ENCODE measurements at places on chromosomes 4 and X.

DNA sequence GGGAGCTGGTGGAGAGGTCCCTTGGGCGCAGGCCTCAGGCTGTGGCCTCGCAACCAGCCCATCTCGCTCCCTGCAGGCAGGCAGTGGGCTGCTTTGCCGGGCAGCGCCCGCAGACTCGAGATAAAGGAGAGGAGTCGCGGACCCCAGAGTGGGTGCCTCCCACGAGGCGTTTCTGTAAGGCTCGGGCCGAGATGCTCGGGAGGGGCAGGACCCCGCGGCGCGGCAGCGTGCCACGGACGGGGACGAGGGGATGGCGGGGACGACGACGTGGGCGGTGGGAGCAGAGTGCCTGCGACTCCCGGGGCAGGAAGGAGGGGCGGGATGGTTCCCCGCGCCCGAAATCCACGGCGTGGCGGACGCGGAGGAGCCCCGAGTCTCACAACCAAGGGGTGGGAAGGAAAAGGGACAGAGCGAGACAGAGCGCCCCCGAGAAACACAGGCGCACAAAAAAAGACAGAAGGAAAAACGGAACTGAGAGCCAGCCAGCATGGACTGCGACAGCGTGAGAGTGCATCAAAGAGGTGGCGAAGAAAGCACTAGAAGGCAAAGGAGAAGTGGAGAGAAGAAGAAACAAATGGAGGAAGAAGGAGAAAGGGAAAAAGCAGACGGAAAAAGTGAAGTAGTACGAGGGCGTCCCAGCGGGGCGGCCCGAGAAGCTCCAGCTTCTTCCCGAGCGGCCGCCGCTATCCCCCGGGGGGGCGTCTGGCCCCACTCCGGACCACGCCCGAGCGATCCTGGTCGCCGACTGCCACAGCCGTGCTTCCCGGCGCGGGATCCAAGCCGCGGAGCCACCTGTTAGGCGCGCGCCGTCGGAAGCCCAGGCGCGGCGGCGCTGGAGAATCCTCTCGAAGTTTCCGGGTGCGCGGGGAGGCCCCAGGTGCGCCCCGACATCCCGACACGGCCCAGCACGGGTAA is 1.5 kb downstream of the BEND4 start:
- no peak for DNase-seq

DNA sequence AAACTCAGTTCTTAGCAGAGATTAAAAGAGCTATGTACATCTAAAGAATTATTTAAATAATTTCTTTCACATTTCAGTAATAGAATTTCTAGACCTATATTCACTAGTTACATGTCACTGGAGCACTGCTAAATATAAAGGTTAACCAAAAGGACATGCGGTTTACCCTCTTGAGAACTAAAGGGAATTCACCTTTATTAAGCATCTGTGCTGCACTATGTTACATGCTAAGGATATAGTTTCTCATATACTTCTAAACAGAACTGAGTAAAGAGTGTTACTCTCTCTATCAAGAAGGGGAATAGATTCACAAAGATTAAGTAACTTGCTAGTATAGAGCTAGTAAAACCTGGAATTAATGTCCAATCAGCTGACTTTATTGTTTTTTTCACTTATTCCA is 7.6 kb downstream of the SPIN3 start:
- DNase-seq: no peak

DNA sequence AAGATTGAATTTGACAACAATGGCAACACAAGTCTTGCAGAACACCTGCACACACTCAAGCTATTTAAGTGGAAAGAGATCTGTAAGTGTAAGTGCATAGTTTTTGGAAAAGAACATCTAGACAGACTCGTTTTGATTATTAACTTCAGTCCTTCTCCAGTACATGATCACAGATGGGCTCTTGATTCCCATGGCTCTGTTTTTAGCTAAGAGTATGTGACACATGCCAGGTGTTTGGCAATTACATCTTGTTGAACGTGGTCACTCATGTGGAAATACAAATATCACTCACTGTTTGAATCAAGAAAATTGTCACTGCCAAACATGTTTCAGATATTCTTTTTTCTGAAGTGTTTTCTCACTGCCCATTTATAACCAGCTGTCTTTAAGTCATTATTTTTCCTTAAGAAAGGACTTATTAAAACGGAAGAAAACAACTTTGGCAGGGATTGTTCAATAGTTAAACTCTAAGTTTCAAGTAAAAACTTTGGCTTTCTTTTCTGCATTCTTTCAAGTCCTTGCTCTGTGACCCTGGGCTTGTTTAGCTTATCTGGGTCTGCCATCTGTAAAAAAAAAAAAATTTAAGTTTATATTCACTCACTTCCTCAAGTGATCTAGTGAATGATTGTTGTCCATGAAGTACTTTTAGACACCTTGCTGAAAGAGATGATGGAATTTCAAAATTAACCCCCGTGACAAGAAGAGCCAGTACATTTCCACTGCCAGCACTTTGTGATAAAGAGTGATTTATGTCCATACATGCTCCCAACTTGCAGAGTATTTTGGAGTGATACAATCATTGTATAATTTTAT is 125.4 kb downstream of the ATXN3L start:
- DNase-seq: no peak

DNA sequence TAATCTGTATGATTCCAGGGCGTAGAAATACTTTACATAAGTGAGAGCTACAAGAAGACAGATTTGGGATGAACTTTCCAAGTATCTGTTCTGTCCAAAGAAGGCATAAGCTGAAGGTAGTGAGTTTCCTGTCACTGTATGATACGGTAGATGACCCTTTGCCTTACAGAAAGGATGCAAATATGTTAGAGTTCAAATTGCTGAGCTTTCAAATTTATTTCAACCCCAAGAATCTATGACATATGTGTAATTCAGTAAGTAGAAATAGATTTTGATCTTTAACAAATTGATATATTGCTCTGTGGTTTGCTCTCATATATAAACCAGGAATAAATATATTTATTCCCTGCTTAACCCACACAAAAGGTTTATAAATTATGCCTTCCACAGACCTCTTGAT is 16.5 kb downstream of the DIPK2B start:
- no peak for DNase-seq

- no peak for DNase-seq
Observed at GRCh38 chr4:88673886-88674285, 23.7 kb downstream of the NAP1L5 start.

DNA sequence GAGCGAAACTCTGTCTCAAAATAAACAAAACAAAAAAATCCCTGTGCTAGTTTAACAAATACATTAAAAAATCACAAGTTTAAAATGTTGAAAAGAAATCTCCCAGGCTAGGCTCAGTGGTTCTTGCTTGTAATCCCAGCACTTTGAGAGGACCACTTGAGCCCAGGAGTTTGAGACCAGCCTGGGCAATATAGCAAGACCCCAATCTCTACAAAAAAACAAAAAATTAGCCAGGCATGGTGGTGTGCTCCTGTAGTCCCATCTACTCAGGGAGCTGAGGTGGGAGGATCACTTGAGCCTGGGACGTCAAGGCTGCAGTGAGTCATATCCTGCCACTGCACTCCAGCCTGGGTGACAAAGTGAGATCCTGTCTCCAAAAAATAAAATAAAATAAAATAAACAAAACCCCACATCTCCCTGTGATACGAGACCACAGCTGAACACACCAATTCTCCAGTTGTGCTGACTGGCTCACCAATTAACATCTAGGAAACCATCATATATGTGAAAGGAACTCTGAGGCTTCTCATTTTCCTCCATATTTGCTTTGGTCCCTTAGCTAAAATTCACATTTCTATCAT is 7.3 kb downstream of the RPS4X start:
- no peak for DNase-seq

- DNase-seq: no peak
Observed at GRCh38 chr4:186621959-186622553, 66.7 kb upstream of the MTNR1A start.

DNA sequence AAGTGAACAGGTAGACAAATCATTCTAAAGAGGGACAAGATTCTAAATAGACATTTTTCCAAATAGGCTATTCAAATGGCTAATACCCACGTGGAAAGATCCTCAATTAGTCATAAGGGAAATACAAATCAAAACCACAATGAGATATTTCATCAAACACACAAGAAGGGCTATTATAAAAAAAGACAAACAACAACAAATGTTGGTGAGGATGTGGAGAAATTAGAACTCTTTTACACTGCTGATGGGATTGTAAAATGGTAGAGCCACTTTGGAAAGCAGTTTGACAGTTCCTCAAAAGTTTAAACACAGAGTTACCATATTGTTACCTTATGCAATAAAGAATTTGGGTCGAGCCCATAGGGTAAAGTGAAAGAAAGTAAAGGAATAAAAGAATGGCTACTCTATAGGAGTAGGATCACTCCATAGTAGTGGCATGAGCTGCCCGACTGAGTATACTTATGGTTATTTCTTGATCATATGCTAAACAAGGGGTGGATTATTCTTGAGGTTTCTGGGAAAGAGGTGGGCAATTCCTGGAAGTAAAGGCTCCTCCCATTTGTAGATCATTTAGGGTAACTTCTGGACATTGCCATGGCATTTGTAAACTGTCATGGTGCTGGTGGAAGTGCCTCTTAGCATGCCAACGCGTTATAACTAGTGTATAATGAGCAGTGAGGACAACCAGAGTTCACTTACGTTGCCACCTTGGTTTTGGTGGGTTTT is 58.9 kb upstream of the FAM9C start:
- no peak for DNase-seq

GRCh38 chrX:41474726-41475100 is 27.6 kb downstream of the NYX start:
- DNase-seq: no peak

- no peak for DNase-seq
Observed at GRCh38 chr4:63788271-63788670, 621.0 kb downstream of the TECRL start.

- no peak for DNase-seq
Observed at GRCh38 chrX:154829134-154829533, 5.3 kb downstream of the SMIM9 start.

DNA sequence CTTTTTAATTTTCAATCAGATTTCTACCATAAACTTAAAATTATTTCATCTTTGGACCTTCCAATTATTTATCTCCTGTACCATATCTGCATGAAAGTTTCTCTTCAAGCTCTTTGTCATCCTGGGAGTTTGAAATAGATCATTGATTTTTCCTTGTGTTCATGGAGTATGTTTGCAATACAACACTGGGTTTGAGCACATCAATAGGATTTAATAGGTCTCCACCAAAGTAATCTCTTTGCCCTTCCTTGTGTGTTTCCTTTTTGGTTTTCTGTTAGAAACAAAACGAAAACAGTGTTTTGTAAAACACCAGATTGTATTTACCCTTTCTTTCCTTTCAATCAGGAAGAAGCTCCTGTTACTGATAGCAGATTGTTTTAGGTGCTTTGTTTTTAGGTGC is 11.9 kb downstream of the FMR1 start:
- no peak for DNase-seq

DNA sequence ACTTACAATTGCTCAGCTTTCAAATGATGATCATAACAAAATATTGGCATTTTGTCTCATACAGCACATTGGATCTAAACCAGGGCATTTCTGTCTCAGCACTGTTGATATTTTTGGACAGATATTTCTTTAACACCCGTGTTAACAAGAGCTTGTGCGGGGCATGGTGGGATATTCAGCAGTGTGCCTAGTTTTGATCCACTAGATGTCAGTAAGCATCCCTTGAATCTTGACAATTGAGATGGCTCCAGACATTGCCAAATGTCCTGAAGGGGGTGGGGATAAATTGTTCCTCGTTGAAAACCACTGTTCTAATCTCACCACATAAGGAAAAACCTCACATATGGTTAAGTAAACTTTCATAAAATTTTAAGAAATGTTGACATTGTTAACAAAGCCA is 806.3 kb downstream of the STIM2 start:
- no peak for DNase-seq

- no peak for DNase-seq
Observed at GRCh38 chr4:141576585-141577110, 59.7 kb upstream of the IL15 start.

GRCh38 chr4:81622028-81622427 is 150.3 kb upstream of the RASGEF1B start:
- no peak for DNase-seq

DNA sequence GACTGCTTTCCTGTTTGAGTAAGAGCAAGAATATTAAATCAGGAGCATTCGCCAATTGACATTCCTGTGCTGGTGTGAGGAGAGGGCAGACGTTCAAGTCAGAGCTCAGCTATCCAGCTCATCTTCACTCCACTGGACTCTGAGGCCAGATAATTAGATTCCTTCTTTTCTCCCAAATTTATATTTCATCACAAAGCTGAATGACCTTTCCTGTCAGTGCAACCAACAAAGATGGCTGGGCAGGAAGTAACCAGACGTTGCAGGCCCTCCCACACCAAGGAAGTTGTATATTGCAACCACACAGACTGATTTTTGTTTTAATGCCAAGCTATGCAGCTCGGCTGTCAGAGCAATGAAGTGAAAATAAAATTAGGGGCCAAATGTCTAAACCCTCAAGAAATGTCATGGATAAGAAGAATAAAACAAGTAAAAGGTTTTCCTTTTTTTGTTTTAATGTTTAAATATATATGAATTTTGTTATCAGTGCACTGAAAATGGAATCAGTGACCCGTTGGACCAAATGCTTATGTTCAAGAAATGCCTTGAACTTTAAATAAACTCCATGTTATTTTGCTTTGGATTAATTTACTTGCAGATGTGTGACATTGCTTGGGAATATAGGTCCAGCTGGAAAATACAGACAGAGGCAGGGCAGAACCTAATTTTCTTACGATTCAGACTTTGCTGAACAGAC is 578.9 kb upstream of the FAT1 start:
- no peak for DNase-seq

GRCh38 chr4:145041378-145041777 is 56.6 kb downstream of the ANAPC10 start:
- DNase-seq: no peak

DNA sequence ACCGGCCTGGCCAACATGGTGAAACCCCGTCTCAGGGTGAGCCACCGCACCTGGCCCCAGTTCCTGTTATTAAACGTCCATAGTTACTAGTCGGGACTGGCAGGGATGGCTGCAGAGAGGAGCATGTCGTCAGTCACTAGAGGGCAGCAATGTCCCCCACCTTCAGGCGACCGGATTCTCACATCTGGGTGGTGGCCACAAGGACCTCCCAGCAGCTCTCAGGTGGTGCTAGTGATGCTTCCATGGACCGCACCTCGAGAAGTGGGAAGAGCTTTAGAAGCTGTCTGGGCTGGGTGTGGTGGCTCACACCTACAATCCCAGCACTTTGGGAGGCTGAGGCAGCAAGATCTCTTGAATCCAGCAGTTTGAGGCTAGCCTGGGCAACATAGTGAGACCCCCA is 13.3 kb upstream of the IL3RA start:
- peak; percentile 12 for DNase-seq

- DNase-seq: no peak
Observed at GRCh38 chrX:101539116-101539515, 11.2 kb upstream of the ARMCX1 start.

- DNase-seq: no peak
Observed at GRCh38 chr4:6825403-6825802, 42.9 kb downstream of the KIAA0232 start.

All from T-cell (primary cell).